ENCODE measurements at places on chromosomes 12 and 14.

DNA sequence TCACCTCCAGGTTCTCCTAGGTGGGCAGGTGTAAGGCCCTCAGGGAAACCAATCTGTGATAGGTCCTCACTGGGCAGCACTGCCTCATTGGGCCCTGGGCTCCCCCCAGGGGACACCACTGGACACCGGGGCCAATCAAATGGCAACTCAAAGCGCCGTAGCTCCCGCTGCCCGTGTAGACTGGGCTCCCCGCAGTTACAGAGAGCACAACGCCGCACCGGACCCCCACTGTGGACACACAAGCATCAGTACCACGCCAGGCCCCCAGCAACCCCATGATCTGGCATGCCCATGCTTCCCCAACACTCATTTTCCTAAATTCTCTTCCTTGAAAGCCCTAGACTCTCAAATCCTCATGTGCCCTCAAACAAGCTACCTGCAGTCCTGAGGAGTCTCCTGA lies 6.1 kb downstream of the KMT2D start:
- no peak for DNase-seq

- peak; percentile 82 for DNase-seq
Measured at GRCh38 chr12:103986829-103987228, 21.2 kb downstream of the TDG start.

DNA sequence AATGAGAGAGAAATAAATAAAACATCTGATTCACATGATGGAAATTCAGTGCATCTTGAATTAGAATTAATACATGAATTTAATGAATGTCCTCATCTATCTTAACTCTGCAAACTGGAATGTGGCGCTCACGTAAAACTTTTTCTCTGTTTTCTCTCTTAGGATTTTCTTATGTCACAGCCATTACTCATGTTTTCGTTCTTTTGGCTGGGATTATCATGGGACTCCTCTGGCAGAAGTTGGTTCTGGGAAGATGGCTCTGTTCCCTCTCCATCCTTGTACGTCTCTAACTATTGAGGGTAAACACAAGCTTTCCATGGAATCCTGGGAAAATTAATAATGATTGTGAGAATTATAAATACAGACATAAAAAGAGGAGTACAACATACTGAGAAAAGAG lies 5.0 kb downstream of the CLEC12B start:
- DNase-seq: no peak

GRCh38 chr12:99027461-99027860 lies 382.4 kb downstream of the APAF1 start:
- no peak for DNase-seq

DNA sequence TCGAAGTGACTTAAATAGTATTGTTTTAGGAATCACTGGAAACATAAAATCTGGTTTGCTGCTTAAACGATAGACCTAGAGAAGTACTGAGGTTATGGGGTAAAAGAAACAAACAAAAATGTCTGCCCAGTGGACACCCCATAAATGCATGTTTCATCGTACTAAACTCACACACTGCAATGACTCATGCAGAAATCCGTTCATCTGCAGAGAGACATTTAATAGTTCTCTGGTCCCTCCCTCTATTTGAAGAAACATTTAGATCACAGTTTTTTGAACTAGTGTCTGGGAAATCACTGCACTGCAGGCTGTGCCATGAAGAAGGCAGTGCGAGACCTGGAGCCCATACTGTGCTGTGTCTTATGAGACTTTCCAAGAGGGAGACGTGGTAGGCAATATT lies 25.5 kb downstream of the SLC17A8 start:
- no peak for DNase-seq

- DNase-seq: no peak
Measured at GRCh38 chr14:22096514-22096895, 422.9 kb upstream of the OR4E1 start.

DNA sequence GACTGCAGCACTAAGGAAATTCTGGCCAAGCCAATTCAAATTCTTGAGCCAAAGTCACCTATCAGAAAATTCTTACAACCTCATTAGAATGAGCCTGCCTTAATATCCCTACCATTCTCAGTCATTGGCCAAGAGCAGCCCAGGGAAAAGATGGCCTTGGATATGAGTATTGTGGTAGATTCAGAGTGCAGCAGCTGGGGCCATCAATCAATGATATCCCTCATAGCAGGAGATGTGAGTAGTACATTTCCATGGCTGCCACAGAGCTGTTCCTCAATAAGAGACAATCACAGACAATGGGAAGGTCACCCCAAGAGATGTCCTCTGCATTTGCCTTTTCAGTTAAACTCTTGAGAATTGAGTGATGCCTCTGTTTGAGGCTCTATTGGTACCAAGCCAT lies 161.6 kb downstream of the DYRK2 start:
- DNase-seq: no peak

- DNase-seq: peak; percentile 80
Measured at GRCh38 chr12:127108360-127109215, 1158.4 kb upstream of the TMEM132C start.

DNA sequence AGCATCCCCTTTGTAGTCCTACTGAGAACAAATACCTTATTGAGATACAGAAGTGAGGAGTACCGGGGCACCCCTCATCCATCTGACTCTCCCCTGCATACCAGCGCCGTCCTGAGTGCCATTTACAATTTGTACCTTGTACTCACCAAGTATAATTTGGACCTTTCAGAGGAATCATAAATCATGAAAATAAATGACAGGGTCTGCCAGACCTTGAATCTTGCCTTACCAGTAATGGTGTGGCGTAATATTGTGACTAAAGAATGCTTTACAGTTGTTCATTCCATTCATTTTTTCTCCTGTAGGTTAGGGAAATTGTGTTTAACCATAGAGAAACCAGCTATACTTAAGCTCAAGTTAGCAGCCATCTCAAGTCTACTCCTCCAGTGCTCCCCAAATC lies 243.7 kb upstream of the RGS6 start:
- DNase-seq: no peak

DNA sequence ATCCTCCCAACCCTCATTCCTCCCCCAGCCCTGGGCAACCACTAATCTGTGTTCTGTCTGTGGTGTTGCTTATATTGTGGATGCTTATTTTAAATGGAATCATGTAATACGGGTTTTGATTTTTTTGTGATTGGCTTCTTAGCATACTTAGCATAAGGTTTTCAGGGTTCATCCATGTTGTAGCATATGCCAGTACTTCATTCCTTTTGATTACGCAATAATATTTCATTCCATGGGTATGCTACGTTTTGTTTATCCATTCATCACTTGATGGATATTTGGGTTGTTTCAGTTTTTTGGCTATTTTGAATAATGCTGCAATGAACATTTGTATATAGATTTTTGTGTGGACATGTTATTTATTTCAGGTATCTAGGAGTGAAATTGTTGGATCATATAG lies 82.9 kb downstream of the TSPAN9 start:
- no peak for DNase-seq

DNA sequence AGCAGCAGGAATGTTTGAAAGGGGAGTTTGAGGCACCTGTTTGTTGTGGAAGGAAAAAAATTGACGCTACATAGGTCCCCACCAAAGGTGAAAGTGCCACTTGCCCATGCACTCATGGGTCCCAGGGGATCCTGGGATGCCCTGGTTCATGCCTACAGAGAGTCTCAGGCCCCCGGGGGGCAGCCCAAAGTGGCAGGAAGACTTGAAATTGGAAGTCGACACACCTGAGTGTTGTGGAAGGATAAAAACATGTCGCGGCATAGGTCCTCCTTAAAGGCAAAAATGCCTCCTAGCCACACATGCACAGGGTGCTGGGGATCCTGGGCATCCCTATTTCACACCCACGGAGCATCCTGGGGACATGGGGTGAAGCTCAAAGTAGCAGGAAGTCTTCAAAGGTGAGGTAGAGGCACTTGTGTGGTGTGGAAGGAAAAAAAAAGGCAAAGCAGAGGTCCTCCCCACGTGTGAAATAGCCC lies 576.1 kb downstream of the ALG10 start:
- no peak for DNase-seq

GRCh38 chr12:67141296-67142018 lies 127.7 kb upstream of the CAND1 start:
- DNase-seq: no peak

- no peak for DNase-seq
Measured at GRCh38 chr12:58880639-58881038, 39.7 kb downstream of the LRIG3 start.

GRCh38 chr12:84117190-84117589 lies 795.4 kb downstream of the SLC6A15 start:
- DNase-seq: no peak

- no peak for DNase-seq
Measured at GRCh38 chr12:4134448-4135263, 138.9 kb upstream of the CCND2 start.

GRCh38 chr14:50677527-50678063 lies 9.5 kb upstream of the SAV1 start:
- DNase-seq: peak; percentile 66

DNA sequence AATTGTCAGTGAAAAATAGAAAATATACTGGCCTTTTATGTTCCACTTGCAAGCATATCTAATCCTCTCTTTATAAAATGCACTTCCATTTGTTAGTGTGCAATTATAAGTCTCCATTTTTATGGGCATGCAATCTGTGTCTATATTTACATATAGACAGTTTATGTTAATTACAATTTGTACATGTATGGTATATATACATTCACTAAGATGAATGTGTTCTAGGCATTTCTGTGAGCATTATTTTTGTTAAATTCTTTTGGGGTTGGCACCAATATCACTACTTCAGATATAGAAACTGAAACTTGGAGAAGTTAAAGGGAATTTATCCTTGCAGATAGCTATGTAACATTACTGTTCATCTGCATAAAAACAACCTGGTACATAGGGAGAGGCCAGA lies 470.8 kb upstream of the LMO3 start:
- no peak for DNase-seq

DNA sequence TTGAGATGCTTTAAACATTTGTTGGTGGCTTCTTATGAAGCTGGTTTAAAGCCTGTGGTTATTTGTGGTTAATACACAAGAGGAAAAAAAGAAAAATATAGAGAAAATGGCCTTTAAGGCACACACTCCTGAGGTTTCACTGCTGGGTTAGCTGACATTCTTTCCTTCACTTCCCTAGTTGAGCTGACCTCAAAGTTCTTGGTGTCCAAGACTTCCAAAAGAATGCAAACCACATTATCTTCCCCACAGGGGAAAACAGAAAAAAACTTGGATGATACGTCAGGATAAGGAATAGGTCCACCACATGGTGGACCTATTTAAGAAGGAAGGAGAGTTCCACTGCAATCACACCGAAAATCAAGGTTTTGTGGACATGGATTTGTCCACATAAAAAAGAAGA lies 94.3 kb downstream of the SLC25A21 start:
- peak; percentile 79 for DNase-seq

GRCh38 chr12:25652371-25652770 lies 99.3 kb upstream of the LMNTD1 start:
- DNase-seq: no peak

DNA sequence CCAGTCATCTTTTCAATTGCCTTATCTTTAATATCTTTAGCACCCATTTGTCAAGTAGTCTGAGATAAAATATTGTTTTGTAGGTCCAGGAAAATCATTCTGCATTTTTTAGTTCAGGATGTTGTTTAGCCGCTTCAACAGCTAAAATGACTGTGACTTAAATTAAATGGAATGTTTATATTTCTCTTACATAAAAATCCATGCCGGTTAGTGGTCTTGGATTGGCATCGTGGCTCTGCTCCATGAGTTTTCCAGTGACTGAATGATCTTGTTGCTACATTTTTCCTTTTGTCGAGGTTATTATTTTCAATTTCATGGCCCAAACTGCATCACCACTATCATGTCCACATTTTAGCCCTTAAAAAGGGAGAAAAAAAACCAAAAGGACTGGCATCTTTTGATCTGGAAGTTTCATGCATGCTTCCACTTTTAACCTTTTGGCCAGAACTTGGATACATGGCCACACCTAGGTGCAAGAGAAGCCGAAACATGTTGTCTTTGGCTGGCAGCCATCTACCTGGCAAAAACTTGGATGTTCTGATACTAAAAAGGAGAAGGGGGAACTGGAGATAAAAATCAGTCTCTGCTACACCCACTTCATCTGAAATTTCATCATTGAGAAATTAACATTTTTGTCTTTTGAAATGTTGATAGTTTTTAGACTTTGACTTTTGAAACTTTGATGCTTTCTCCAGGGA lies 142.4 kb downstream of the OTOGL start:
- DNase-seq: peak; percentile 66

DNA sequence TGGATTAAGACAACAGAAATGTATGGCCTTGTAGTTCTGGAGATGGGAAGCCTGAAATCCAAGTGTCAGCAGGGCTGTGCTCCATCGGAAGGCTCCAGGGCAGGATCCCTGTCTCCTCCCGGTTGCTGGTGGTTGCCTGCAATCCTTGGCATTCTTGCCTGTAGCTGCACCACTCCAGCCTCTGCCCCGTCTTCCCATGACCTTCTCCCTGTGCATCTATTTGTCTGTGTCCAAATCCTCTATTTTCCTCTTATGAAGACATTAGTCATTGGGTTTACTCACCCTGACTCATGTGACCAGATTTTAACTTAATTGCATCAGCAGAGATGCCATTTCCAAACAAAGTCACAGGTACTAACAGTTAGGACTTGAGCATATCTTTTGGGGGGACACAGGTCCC lies 15.1 kb downstream of the TUNAR start:
- peak; percentile 33 for DNase-seq

GRCh38 chr14:50533241-50533705 lies 904 bp upstream of the MAP4K5 start:
- DNase-seq: no peak

DNA sequence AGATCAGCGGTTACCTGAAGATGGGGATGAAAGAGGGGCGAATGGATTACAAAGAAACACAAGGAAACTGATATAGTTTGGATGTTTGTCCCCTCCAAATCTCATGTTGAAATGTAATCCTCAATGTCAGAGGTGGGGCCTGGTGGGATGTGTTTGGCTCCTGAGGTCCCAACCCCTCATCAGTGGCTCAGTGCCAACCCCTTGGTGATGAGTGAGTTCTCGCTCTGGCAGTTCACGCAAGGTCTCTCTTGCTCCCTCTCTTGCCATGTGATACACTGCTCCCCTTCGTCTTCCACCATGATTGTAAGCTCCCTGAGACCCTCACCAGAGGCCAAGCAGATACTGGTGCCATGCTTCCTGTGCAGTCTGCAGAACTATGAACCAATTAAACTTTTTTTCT lies 28.0 kb downstream of the ITGA7 start:
- no peak for DNase-seq

DNA sequence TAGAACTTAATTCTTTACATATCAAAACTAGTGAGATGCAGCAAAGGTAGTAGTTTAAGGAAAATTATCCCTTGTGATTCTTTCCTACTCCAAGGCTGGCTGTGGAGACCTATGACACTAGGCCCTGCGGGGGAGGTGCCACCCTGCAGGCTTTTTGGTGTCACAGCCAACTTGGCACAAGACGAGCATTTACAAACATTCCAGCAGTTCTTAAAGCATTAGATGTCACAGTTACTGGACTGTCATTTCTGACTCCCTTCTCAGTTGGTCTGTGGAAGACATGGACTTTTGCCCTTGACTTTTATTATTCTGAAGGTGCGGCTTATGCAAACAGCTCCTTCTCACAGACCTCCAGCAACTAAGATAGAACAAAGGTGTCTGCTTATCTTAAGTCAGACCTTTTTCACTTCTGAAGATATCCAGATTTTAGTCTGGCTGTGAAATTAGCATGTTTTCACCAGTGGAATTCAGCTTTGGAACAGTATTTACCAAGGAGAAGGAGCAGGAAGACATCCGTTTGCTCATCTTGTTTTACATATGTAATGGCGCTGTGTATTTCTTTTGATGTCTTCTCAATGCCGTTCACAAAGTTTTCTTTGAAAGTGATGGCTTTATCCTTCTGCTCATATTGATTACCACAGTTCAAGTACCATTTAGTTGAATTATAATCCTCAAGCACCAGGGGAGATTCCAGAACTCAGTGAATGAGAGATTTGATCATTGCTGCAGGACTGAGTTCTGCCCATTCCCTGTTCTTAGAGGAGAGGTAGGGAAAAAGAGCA lies 17.9 kb downstream of the SRGAP1 start:
- peak; percentile 51 for DNase-seq
